ENCODE measurements at places on chromosomes 12 and 14. TPM values are rescaled to one million over a fixed set of nuclear protein-coding genes. Genes with fewer than 3 reads are reported as not detected.

Gene TAS2R9
- not detected for total RNA-seq

Gene AREL1
- 42.6 TPM for total RNA-seq

Gene SCN8A
- total RNA-seq: 0.29 TPM

Gene TAS2R19
- total RNA-seq: 3.3 TPM

All from left lung (tissue), 14 donors.